ENCODE measurements at places on chromosomes 1 and 21.
A peak's percentile ranks its signal among the peaks of the same experiment; 100 is the strongest.

GRCh38 chr1:228168563-228169270 is 3.1 kb downstream of the IBA57 start:
- DNase-seq: no peak

DNA sequence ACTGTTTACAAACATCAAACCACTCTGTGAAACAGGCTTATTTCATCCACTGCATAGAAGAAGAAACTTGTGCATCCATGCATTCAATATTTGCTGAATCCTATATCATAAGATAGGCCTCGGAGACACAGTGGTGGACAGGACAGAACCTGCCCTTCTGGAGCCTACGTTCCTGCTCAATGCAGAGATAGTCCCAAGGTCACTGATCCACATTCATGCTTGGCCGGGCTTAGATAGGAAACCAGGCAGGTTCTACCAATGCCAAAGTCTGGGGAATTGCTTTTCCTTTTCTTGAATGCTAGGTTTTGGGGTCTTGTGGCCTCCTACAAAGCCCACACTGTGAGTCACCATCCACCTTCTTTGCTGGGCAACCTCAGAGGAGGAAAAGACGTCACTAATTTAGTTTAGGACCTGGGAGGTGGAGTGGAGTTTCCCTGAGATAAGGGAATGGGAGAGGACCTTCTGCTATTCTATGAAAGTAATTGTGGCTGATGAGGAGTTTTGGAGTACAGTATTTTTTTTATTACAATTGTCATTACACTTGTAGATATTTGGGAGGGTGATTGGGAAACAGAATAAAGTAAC is 99.7 kb upstream of the CD34 start:
- DNase-seq: no peak

DNA sequence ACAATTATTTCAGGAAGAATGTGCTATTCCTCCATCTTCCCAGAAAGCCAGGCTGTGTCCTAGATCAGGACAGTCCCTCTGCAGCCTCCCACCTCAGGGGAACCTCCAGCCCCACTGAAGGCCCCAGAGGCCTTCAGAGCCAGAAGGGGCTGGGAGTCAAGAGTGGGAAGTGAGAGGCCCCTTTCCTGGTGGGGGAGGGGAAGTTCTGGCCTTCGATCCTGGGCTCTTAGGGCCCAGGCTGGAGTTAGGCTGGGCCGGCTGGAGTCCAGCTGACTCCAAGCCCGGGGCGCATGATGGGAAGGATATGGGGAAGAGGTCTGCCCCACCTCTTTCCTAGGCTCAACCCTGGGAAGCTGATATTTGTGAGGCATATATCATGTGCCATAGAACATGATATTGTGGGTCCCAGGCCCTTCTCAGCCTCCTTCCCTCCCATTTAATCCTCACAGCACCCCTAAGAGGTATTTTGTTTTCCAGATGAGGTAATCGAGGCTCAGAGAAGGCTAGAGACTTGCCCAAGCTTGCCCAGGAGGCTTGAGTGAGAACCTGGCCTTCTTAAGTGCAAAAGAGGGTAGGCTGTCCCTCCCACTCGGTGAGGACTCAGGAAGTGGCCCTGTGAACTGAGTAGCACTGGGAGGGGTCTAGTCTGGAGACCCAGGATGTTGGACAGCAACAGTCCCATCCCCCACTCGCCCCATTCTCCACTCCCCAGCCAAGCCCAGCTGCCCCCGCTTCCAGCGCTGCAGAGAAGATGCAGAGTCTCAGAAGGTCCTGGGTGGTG is 18.6 kb upstream of the HSPG2 start:
- DNase-seq: no peak

GRCh38 chr1:101392552-101392951 is 155.7 kb downstream of the S1PR1 start:
- DNase-seq: no peak

- no peak for DNase-seq
Observed at GRCh38 chr1:164433141-164433817, 125.7 kb upstream of the PBX1 start.

DNA sequence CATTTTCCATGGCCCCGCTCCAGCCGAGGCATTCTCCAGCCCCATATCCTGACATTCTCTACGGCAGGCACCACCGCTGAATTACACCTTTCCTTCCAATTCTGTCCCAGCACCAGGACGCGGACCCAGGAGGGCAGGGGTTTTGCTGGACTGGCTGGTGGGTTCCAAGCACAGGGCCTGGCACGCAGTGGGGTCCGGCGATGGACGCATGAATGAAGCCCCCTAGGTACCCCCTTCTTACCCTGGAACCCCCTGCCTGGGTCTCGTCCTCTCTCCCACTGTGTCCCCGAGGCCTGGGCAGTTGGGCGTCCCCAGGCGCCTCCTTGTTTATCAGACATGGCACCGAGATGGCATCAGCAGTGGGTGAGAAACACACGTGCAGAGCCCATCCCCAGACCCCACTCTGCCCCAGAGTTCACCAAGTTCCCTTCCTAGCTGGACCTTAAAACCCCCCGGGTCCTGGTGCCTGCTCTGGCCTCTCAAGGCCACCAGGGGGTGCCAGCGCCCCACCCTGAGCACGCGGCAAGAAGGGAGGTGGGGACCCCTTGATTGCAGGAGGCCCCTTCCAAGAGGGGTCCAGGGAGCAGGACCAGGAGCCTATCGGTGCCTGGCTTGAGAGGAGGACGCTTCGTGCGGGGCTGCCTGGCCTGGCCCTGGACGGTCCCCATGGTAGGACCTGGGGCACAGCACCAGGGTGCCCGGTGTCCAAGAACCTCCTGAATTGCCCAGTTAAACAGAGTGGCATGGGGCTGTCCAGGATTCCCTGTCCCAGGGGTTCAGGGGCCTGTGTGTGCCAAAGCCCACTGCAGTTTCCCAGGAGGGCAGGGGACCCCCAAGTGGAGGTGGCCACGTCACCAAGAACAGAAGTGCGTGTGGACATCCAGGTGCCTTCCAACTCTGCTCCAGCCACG is 46.1 kb downstream of the MEGF6 start:
- peak; percentile 4 for DNase-seq

GRCh38 chr1:4001461-4001860 is 101.4 kb upstream of the C1orf174 start:
- DNase-seq: no peak

DNA sequence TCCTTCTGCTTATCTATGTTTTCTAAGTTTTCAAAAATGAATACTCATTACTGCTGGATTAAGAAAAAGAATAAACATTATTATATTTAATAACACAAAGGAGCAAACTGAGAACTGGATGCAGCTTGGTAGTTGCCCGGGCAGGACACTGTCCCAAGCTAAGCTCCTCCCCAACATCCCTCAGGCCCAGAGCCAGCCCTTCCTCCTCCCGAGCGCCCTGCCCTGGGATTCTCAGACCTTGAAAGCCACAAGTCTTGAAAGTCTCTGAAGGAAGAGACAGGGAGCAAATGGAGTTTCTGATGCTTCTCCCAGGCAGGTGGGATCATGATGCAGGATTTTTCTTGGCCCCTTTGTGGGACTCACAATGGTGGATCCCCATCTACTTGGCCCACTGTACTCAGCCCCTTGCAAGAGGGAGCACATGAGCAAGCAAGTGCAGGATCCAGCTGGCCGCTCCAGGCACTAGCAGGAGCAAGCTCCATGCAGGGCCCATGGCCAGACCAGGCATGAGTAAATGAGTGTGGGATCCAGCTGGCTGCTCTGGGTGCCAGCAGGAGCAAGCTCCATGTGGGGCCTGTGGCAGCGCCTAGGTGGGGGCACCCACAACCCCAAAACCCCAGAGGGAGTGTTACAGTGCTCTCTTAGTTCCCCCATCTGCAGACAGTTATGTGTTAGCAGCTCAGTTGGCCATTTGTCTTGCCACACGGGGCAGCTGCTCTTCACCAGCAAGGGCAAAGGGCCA is 32.1 kb upstream of the RAB4A start:
- no peak for DNase-seq

DNA sequence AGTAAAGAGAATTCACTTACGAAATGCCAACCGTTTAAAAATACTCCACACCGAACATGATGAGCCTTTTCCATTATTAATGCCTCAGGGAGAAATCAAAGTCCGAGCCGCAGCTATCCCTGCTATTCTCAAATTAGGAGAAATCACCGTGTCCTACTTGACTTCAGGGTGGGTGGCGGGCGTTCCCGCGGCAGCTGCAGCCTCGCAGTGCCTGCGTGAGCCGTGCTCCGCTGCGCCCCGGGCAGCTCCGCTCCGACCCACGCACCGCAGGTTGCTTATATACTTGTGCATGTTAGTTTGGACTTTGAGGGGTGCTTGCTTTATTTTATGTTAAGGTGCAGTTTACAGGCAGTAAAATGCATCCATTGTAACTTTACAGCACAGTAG is 35.6 kb upstream of the PCBP3 start:
- DNase-seq: no peak

DNA sequence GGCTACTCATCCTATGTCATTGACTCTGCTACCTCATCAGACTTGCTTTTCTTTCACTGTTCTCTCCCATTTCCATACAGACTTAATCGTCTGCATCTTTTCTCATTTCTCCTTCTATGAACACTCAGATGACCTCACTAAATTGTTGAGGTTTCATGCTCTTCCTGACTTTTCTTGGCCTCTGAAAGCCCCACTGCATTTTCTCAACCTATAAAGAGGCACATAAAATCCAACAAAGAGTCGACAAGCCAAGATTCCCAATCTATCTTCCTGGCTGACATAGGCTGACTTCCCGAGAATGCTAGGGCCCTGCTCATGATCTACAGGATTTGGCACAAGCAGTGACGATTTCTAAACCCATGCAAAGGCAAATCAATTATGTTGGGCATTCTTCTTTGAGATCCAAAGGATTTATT is 280.8 kb upstream of the DPYD start:
- DNase-seq: no peak

DNA sequence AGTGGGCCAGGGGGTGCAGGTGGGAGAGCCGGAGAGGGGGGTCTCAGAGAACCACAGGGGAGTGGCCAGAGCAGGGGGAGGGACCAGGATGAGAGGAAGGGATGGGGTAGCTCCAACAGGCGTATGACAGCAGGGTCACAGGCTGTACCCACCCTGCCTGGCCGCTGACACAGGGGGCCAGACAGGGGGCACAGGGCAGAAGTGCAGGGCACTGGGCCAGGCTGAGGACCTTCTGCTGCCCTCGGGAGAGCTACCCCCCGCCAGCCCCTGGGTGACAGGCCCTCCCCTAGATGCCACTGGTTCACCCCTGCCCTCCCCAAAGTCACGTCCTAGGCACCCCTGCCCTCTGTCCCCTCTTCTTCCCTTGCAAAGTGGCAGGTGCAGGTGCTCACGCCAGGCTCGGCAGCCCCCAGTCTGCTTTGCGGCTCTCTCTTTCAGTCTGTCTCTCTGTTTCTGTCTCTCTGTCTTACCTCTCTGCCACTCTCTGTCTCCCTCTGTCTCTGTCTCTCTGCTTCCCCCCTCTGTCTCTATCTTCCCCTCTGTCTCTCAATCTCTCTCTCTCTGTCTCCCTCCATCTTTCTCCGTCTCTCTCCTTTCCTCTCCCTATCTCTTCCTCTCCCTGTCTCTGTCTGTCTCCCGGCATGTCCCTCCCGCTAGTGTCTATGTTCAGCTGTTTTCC is 48.5 kb downstream of the WNT9A start:
- no peak for DNase-seq

DNA sequence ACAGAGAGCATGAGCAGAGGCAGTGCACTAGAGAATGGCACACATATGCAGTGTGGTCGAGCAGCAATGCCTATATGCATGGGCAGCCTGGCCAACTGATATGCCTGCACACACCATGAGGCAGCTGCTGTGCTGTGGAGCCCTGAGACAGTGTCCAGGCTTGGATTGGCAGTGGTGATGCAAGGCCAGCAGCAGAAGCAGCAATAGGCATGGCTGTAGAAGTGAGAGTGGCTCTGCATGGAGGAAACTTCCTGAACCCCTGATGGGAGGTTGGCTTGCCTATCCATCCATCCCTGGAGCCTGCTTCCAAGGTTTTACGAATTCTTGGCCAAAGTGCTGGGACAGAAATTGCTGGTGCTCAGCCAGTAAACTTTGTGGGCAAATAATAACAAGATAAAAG is 89.7 kb downstream of the DIRAS3 start:
- no peak for DNase-seq

- DNase-seq: no peak
Observed at GRCh38 chr1:200448034-200448762, 38.4 kb upstream of the ZNF281 start.

- DNase-seq: no peak
Observed at GRCh38 chr21:41580758-41581554, 73.0 kb upstream of the TMPRSS2 start.

GRCh38 chr21:34754690-34755647 is 86.2 kb downstream of the CLIC6 start:
- no peak for DNase-seq

DNA sequence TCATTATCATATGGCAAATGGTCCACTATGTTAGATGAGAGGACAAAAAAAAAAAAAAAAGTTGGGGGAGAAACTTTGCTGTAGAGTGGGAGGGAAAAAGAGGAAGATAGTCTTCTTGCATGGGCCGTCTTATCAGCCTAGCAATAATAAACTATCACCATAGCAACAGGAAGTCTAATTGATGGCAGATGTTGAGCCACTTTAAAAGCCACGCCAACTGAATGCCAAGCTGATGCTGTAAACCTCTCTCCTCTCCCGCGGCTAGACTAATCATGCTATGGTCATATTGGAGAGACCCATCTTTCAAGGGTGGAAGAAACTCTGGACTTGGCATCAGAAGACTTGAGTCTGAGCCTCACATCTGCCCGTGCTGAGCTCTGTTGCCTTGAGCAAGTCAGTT is 122.2 kb upstream of the HOOK1 start:
- no peak for DNase-seq

- DNase-seq: no peak
Observed at GRCh38 chr1:207805841-207806421, 54.1 kb downstream of the CD46 start.

All from stimulated activated CD8-positive, alpha-beta memory T cell treated with anti-CD3 and anti-CD28 coated beads, Interleukin-15, amount 100 ng/mL, for 48 hours (primary cell).